Uterine smooth muscle cell (primary cell): ENCODE measurements at places on chromosomes 16 and 17. TPM values are rescaled to one million over a fixed set of nuclear protein-coding genes. Genes with fewer than 3 reads are reported as not detected.

Gene TP53TG3B
- total RNA-seq: not detected in 2 replicates

Gene RSAD1
- total RNA-seq: 29.4 and 31.2 TPM in 2 replicates

Gene SPHK1
- total RNA-seq: 73.4 and 79.2 TPM in 2 replicates

Gene MRPL58
- total RNA-seq: 35.6 and 57.5 TPM in 2 replicates

Gene TBC1D3I
- total RNA-seq: 0.33 TPM in 1 of 2 replicates, not detected in the other

Gene MAP2K6
- total RNA-seq: 0.87 and 1.2 TPM in 2 replicates

Gene AXIN1
- 28.1 and 28.6 TPM in 2 replicates for total RNA-seq

Gene GAS2L2
- total RNA-seq: under 0.01 TPM in 1 of 2 replicates, not detected in the other

Gene RHBDL3
- under 0.01 and 0.22 TPM in 2 replicates for total RNA-seq

Gene GPR139
- total RNA-seq: not detected in 2 replicates

Gene TERB1
- 0.11 TPM in 1 of 2 replicates, not detected in the other for total RNA-seq

Gene PPL
- total RNA-seq: 0.44 and 0.75 TPM in 2 replicates

Gene CAPN15
- 41.7 and 58.5 TPM in 2 replicates for total RNA-seq

Gene PMP22
- 43.5 and 54.1 TPM in 2 replicates for total RNA-seq

Gene CFAP97D1
- total RNA-seq: under 0.01 TPM in 1 of 2 replicates, not detected in the other

Gene MVP
- total RNA-seq: 413 and 417 TPM in 2 replicates

Gene CA7
- not detected in 2 replicates for total RNA-seq

Gene UBALD2
- 2.7 and 4.6 TPM in 2 replicates for total RNA-seq

Gene LYRM1
- total RNA-seq: 64.7 and 69.5 TPM in 2 replicates

Gene OTOP3
- total RNA-seq: not detected in 2 replicates

Gene PIPOX
- 1.1 and 2.7 TPM in 2 replicates for total RNA-seq

Gene MYOCD
- 0.11 and 0.12 TPM in 2 replicates for total RNA-seq

Gene CCL8
- not detected in 2 replicates for total RNA-seq

Gene AHSP
- not detected in 2 replicates for total RNA-seq

Gene STX1B
- total RNA-seq: 2.1 and 2.5 TPM in 2 replicates

Gene FAM20A
- total RNA-seq: 12.2 and 26.7 TPM in 2 replicates

Gene TBC1D3B
- 0.77 and 2.5 TPM in 2 replicates for total RNA-seq

Gene YBX2
- total RNA-seq: under 0.01 TPM in 2 replicates

Gene SCNN1B
- not detected in 2 replicates for total RNA-seq

Gene CLEC19A
- not detected in 2 replicates for total RNA-seq

Gene TMEM100
- total RNA-seq: 0.12 and 1.4 TPM in 2 replicates
